ENCODE measurements at places on chromosomes 1 and 21.

- no peak for DNase-seq
These were observed 151.5 kb upstream of the BACE2 start for GRCh38 chr21:41016472-41016871.

- no peak for DNase-seq
These were observed 3.2 kb downstream of the ANGPTL1 start for GRCh38 chr1:178867670-178868069.

DNA sequence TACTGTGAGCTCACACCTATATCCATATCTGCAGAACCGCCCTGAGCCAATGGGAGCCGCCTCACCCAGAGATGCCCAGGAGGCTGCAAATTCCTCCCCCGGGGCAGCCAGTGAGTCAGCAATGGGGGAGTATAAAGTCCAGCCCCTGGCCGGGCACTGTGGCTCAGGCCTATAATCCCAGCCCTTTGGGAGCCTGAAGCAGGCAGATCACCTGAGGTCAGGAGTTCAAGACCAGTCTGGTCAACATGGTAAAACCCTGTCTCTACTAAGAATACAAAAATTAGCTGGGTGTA is 5.0 kb upstream of the CLCNKB start:
- DNase-seq: no peak

GRCh38 chr1:216210081-216210480 is 213.2 kb downstream of the USH2A start:
- DNase-seq: no peak

DNA sequence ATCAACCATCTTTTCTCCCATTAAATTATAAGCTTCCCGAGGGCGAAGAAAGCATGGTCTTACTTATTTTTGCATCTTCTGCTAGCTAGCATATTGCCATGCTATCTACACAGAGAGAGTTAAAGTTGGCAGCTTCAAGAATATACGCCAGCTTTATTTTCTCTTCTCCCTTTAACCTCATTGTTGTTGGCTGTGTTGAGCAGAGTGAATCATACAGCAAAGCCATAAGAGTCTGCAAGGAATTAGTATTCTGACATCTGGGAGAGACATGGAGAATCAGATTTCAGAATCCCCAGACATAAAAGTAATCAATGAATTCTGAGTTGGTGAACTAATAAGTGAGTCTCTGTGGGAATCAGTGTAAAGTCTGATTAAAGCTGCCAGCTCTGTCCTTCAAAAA is 649.6 kb upstream of the PTBP2 start:
- no peak for DNase-seq

- no peak for DNase-seq
These were observed 82.2 kb downstream of the PAPPA2 start for GRCh38 chr1:176545034-176545639.

DNA sequence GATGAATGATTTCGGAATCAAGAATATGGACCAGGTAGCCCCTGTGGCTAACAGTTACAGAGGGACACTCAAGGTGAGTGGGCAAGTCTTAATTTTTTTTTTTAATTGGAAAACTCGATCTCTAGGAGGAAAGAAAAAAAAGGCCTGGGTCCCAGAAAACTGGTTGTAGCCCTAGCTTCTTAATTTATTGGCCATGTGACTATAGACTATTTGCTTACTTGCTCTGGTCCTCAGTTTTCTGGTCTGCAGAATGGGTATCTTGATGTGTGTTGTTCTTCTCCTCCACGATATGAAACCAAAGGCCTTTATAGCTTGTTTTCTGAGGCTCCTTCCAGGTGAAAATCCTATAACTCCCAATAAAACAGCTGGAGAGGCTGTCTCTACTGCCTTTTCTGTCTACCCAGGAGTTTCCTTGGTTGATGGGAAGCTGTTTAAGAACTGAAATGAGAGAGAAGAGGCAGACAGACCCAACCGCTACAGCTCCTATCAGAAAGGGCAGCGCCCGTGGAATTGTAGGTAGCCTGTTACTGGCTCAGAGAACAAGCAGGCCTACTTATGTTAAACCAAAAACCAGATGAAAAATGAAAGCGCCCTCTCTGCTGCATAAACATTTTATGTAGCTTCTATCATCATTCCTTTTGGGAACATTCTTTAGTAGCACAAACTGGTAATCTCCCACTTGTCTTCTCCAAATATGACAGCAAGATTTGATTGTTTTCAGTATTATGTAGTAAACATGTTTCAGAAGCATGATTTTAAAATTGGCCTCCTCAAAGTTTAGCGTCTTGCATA is 4.5 kb downstream of the ETS2 start:
- no peak for DNase-seq

DNA sequence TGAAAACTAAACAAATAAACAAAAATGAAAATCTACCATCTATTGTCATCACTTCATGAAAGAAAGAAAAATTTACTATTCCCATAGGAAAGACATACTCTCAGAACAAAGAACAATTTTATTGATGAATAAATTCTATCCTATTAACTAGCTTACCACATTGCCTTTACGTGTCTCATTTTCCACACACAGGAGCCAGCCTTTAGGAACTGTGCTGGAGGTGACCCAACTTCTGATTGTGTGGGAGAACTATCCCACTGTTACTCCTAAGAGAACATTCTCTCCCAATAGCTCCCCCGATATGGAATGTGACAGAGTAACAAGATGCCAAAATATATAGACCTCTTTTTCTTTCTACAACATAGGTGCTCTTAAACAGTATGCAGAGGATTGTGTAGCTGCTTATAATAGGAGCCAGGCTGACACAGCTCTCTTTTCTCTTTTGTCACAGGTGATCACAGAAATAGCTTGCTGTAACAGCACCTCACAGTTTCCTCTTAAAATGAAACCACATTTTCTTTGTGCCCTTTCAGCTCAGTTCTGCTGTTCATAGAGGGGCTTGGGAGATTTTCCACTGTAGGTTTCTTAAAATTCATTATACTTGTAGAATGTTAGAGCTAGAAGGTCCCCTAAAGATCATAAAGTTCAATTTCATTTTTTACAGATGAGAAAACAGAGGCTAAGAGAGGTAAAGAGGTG is 35.5 kb downstream of the C21orf91 start:
- DNase-seq: no peak

DNA sequence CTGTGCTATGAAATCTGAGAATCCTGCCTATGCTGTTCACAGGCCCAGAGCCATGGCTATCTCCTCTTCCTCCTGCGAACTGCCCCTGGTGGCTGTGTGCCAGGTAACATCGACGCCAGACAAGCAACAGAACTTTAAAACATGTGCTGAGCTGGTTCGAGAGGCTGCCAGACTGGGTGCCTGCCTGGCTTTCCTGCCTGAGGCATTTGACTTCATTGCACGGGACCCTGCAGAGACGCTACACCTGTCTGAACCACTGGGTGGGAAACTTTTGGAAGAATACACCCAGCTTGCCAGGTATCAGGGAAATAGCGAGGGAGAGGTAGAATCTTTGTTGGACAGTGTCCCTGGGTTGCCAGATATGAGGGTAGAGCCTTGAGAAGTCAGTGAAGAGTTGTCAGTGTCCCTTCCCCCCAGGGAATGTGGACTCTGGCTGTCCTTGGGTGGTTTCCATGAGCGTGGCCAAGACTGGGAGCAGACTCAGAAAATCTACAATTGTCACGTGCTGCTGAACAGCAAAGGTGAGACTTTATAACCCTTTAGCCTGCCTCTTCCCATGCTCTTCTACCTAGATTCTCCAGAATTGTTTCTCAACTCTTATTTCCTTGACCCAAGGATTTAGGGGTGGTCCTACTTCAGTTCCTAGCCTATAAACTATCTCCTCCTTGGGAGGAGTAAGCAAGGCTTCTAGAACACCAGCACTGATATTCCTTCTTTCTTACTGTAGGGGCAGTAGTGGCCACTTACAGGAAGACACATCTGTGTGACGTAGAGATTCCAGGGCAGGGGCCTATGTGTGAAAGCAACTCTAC is 1.4 kb downstream of the NIT1 start:
- DNase-seq: no peak

- peak; percentile 10 for DNase-seq
These were observed 27.5 kb downstream of the TRIM45 start for GRCh38 chr1:117093870-117094621.

DNA sequence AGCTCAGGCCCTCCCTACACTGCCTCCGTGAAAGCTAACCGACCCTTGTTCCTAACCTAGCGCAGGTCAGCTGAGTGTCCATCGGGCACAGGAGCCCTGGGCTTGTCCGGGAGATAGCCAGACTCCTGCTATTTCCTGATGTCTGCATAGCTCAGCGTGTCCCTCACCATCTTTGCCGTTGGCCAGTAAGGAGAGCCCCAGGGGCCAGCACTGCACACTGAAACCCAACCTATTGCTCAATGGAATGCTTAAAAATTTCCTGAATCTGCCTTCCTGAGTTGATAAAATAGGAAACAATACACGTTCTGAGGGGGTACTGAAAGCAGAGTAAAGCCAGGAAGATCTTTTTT is 2.2 kb downstream of the RUNX1 start:
- DNase-seq: no peak

GRCh38 chr1:154490317-154490716 is 11.7 kb upstream of the TDRD10 start:
- no peak for DNase-seq

DNA sequence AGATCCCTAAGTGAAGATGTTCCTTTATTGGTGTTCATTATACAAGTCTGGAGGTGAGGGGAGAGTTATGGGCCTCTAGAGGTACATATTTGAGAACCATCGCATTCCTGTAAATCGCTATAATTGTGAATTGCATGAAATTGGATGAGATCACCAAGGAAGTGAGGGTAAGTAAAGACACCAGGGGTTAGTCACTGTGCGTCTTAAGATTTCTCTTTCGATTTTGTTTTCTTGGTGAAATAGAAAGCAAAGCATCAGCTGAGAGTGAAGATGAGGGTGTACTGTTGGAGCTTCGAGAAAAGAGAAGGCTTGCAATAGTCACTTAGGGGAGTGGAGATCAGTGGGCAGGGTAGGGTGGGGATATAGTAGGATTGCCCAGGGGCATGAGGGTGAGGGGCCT is 82.1 kb downstream of the RAVER2 start:
- DNase-seq: no peak

- no peak for DNase-seq
These were observed 8.2 kb downstream of the ZSWIM5 start for GRCh38 chr1:45198185-45198584.

DNA sequence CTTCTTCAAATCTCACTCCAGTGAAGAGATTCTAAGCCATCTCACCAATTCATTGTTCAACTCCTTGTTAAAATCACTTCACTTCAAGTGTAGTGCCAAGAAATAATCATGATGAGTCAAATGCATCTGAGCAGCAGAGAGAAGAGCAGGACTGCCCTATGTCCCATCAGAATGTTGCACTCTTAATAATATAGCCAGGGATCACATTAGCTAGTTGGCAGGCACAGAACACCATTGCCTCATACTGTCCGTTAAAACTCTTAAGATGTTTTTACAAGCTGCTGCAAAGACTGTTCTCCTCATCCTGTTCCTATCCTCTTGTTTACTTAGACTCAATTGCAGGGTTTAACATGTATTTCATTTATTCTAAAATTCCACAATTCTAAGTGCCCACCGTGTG is 432.9 kb downstream of the PLPP3 start:
- no peak for DNase-seq

- DNase-seq: no peak
These were observed 45.8 kb downstream of the MIGA1 start for GRCh38 chr1:77825131-77825709.

DNA sequence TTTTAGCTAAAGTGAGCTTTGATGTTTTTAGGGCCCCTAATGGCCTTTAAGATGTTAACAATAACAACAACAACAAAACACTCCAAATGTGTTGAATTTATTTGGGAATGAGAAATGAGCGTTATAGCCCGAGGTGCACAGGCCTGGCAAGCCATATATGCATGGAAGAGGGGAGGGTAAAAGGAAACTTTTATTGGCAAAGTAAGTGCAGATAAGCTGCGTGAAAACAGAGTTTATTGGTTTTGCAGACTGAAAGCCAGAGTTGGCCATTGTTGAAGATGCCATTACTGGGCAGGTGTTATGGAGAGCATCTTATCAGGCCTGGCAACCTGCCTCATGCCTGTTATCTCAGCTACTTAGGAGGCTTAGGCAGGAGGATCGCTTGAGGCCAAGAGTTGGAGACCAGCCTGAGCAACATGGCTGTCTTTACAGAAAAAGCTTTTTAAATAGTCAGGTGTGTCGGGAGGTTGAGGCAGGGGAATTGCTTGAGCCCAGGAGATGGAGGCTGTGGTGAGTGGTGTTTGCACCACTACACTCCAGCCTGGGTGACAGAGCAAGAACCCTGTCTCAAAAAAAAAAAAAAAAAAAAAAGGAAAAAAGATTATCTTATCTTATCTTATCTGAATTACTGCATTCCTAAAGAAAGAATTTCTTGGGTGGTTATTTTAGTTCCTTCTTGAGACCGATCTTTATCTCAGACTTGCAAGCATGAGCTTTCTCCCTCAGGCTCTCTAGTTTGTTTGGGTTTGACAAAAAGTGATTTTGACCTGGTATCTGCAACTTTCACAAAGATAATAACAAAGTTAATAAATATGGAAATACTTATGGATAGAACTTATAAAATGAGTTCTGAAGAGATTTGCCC is 1.7 kb downstream of the PATJ start:
- no peak for DNase-seq

DNA sequence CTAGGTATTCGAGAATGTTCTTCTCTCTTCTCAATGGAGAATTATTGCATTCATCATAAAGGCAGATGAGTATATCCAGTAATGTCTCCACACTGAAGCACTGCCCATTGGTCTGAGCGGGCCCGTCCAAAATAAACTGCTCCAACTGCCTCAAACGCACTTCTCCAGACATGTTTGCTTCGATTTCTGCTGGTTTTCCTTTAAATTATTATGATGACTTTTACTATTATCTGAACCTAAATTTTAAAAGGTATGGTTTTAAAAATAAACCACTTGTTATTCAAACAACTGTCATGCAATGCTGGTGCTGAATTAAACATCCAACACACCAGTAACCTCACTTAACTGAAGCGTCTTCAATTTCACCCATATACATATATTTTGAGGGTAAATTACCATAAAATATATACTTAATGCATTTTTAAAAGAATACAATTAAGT is 1.3 kb downstream of the CDC42BPA start:
- no peak for DNase-seq

- no peak for DNase-seq
These were observed 34.2 kb downstream of the AK5 start for GRCh38 chr1:77316006-77316405.

- DNase-seq: no peak
These were observed 3.6 kb downstream of the ERG start for GRCh38 chr21:38494703-38495102.

- no peak for DNase-seq
These were observed 987 bp downstream of the DYNLT4 start for GRCh38 chr1:44806025-44806703.

DNA sequence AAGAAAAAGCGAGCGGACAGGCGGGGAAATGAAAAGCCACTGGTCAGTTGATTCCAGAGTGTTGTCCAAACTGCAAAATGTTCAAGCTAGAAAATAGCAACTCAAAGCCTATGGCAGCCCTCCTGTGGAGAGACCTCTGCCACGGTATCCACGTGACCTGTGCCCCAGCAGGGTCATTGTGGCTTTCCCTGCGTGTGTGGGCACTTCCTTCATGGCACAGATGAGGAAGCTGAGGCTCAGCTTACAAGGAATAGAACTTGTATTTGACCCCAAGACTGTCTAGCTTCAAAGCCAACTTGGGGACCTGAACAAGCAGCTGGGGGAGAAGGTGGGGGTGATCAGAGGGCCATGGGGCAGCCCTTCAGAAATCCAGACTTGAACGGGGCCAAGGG is 15.6 kb upstream of the PLEKHG5 start:
- no peak for DNase-seq
